Right hindlimb (tissue), 1 donor: ENCODE measurements at places on chromosomes 3 and 15.
A peak's percentile ranks its signal among the peaks of the same experiment; 100 is the strongest.

DNA sequence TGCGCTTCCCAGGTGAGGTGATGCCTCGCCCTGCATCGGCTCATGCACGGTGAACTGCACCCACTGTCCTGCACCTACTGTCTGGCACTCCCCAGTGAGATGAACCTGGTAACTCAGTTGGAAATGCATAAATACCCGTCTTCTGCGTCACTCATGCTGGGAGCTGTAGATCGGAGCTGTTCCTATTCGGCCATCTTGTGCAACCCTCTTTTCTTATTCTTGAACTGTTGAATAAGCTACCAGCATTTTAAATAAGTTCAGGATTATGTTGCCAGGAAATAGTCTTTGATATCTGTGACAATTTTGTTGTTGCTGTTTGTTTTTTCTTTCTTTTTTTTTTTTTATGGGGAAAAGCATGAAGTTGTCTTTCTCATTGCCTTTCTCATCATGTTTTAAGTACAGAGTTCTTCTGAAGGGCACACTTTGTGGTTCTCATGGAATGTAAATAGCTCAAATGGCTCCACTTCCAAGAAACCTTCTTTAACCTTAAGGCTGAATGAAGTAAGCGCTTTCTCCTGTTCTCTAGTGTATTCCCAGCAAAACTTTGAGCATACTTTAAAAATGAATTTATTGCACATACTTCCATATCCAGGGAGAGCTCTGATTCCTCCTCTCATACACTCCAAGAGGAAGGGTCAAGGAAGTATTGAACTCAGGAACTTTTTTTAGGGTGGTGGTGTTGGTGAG, 468.0 kb upstream of the TBL1XR1 start:
- no peak for DNase-seq

DNA sequence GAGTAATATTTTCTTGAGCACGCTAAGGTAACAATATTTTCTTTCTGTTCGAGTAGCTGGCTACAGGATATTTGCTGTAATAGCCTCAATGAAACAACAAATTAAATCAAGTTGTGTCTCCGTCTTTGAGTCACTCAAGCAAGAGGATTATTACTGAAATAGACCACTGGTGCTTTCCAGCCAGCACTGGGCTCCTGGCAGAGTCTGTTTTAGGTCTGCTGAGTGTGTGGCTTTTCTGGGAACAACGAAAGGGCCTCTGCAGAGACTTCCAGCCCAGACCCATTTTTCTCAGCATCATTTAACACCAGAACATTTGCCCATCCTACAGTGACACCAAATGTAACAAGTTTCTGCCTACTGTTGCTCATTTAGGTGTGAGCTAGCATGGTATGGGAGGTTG, 652.9 kb downstream of the MAGI1 start:
- DNase-seq, result no peak

DNA sequence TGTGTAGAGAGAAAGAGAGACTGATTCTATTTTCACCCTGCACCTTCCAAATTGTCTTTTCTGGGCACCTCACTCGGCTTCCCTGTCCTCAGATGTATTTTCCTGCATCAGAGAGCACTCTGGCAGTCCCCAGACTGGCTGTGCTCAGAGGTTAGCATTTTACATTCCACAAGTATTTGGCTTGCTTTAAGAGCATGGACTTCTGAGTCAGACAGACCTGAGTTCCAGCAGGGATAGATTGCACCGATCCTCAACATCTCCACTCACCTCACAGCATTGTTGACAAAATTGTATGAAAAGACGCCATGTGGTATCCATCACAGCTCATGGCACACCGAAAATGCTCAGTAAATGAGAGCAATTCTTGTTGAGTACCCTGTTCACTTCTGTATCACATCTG, 45.6 kb downstream of the SST start:
- no peak for DNase-seq

- DNase-seq, result no peak
These were observed 10.3 kb upstream of the NRROS start for GRCh38 chr3:196629228-196629627.

DNA sequence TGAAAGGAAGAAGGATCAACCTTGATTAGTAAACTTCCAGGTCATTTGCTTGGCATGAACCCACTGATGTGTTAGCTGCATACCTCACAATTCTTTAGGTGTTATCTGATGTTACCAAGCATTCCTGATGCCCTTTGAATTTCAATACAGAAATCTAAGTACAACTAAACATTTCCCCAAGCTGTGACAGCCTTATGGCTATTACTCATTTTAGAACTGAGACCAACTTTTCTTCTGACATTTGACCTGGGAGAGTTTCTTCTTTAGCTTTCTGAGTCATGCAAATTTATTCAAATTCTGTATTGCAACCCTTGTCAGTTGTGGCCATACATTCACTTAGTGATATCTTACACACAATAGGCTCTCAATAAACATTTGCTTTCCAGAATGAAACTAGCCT, 124.3 kb downstream of the TIGIT start:
- no peak for DNase-seq

DNA sequence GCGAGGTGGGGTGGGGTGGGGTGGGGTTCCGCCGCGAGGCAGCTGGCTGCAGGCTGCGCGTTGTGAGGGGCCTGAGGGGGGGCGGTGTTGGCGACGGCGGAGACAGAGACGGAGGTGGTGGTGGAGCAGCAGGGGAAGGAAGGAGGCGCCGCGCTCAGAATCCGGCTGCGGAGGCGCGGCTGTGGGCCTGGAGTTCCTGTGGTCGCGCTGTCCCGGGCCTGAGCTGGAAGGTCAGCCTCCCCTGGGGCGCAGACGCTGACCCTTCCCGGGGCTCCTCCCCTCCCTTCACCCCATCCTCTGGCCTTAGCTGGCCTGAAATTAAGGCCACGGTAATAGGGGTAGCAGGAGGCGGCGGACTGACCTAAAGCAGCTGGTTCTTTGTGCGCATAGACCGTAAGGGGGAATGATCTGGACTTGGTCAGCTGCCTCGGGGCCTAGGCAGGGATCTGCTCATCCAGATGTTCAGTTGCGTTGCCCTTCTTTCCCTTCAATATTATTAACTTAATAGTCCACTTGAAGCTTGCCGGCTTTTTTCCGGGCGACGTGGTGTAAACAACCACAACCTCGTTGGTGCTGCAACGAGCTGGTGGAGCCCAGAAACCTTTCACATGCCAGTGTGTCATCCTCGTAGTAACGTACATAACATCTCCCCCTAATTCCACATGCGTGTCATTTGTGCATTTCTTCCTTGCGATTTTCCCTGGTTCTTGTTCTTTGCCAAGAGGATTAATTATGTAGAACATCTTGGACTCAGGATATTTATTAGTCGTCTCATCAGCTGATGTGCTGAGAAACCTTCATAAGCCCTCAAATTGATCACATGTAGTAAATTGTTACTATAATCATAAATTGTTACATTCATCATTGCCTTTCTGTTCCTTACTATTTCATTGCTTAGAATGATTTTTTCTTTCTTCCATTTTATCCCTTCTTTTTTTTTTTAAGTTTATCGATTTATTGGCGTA, 626 bp downstream of the SEC62 start:
- DNase-seq, result no peak

DNA sequence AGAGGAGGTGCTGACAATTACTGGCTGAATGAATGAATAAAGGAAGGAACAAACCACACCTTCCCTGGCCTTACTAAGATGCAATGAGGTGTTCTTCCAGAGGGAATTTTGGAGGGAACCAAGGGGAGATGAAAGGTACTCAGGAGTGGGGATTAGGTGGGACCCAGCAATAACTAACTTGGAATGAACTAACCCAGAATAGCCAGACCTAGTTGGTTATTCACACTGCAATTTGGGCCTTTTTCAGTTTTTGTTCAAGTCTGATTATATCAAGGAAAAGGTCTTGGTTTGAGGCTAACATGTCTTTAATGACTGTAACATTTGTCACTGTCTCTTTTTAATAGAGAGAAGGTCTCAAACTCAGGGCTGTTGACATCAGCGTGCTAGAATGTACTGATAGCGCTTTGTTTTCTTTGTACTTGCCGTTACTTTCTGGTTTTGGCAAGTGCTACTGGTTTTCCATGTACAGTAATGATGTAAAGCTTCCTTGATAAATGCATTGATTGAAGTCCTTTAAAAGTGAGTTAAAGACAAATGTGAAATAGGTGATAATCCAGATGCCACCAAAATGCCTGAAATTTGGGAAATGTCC, 3.2 kb upstream of the PLXND1 start:
- no peak for DNase-seq

DNA sequence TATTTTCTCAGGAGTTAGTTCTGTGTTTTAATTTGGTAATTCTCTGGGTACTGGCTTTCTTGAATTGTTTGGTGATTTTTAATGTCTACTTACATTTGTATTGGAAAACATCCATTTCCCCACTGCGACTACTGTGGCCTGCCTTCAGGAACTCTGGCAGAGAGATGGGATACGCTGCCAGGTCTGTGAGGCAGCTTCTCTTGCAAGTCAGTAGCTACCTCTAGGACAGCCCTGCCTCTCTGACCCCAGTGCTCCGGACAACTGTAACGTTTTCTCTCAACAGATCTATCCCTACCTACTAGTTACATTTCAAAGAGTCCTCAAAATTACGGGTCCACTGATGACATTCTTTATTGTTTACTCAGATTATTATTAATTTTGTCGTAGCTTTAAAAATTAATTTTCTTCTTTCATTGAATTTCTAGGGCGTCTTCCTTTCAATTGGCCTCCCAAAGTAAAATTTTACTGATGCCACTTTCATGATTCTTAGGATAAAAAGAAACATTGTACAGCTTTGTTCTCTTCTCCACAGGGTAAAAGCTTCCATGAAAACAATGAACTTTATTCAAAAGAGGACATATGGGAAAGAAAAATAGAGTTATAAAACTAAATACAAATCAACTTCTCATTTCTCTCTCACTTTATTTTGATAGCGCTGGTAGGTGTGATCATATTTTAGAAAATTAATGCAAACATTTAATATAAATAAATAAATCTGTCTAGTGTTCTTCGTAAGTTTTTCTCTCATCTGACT, 123.2 kb upstream of the GOLGA8J start:
- no peak for DNase-seq

DNA sequence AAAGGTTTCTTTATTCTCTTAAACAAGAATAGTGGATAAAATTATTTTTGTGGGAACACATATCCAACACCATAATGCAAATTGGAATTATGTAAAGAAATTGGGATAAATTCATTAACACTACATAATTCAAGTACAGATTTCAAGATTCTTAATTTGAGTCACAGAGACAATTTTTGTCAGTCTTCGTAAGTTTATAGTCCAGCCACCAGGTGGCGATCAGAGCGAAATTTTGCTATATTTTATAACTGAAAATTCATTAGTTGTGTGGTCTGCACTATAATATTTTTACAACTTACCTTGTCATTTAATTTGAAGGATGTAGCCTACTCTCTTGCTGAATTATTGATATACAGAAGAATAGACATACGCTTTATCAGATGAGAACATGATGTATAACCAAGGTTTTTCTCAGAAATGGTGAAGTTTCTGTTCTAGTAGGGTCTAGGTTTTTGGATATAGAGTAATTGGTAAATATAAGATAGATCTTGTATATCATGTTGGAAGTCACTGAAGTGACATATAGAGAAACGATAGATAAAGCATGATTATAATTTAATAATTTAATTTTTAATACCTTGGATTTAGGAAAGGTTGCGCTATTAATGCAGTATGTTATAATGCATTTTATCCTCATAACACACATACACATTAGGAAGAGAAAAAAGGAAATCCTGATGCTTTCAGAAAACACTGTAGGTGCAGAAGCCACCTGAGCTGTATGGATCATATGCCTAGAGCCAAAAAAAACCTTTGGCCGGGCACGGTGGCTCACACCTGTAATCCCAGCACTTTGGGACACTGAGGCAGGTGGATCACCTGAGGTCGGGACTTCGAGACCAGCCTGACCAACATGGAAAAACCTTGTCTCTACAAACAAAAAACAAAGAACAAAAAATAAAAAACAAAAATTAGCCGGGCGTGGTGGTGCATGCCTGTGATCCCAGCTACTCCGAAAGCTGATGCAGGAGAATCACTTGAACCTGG, 31.7 kb downstream of the PLSCR4 start:
- DNase-seq, result peak; percentile 22
